ENCODE measurements at places on chromosomes 5 and 9.

GRCh38 chr5:167814040-167814439, 477.4 kb upstream of the WWC1 start:
- DNase-seq: no peak

GRCh38 chr9:83935276-83935935, 14.2 kb upstream of the KIF27 start:
- DNase-seq: no peak

GRCh38 chr9:27527702-27528075, 1.9 kb downstream of the MOB3B start:
- no peak for DNase-seq

GRCh38 chr9:81687521-81688261, 1.7 kb downstream of the TLE1 start:
- peak; percentile 47 for DNase-seq

Data from GM12865 (cell line).